G401 (cell line): ENCODE measurements at places on chromosomes 3 and 15. TPM values are rescaled to one million over a fixed set of nuclear protein-coding genes. Genes with fewer than 3 reads are reported as not detected.

The RHOV gene
- 0.24 and 1.7 TPM in 2 replicates for total RNA-seq

DNA sequence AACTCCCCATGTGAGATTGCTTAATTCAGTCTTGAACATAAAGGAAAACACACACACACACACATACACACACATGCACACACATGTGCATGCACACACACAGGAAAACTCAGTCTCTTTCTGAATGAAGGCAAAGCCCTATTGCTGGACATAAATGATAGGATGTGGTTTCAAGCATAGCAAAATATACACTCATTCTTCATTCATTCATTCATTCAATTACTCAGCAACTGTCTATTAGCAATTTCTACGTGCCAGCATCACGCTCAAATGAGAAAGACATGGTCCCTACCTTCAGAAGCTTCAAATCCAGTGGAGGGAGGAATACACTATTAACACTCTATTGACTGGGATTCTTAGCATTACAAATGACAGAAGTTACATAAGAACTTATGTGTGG, 41.8 kb upstream of the UBE2E2 start:
- no peak for DNase-seq

- DNase-seq: no peak
Observed at GRCh38 chr15:86127547-86127946, 47.9 kb downstream of the AGBL1 start.

- no peak for DNase-seq
Observed at GRCh38 chr3:194465920-194466570, 20.8 kb downstream of the ATP13A3 start.

- no peak for DNase-seq
Observed at GRCh38 chr3:53102601-53103147, 27.6 kb downstream of the RFT1 start.
